ENCODE measurements at places on chromosomes 7 and 10. TPM values are rescaled to one million over a fixed set of nuclear protein-coding genes. Genes with fewer than 3 reads are reported as not detected.

The GSTO2 gene
- 0.94 TPM for total RNA-seq

The DGKB gene
- total RNA-seq: not detected

The SORBS1 gene
- 0.24 TPM for total RNA-seq

The CPA5 gene
- total RNA-seq: 0.31 TPM

The CYP26A1 gene
- not detected for total RNA-seq

The LRRD1 gene
- not detected for total RNA-seq

The TMEM229A gene
- total RNA-seq: not detected

The TMEM243 gene
- 42.4 TPM for total RNA-seq

The CD36 gene
- total RNA-seq: not detected

The ACSM6 gene
- total RNA-seq: not detected

The RHBDD2 gene
- total RNA-seq: 18.4 TPM

The SGCE gene
- not detected for total RNA-seq

The MSRB2 gene
- 7.8 TPM for total RNA-seq

The SYT15 gene
- 0.55 TPM for total RNA-seq

The FAM13C gene
- not detected for total RNA-seq

The DDC gene
- total RNA-seq: not detected

The KCNMA1 gene
- total RNA-seq: 0.16 TPM

The RADIL gene
- 0.50 TPM for total RNA-seq

The KNDC1 gene
- 0.21 TPM for total RNA-seq

The BUB3 gene
- 265 TPM for total RNA-seq

The GRM3 gene
- total RNA-seq: not detected

The CCDC7 gene
- total RNA-seq: 15.8 TPM

The EPO gene
- total RNA-seq: not detected

The CPED1 gene
- total RNA-seq: not detected

The PSMG3 gene
- 33.1 TPM for total RNA-seq

The CPN1 gene
- total RNA-seq: not detected

The TMEM196 gene
- total RNA-seq: not detected

The LRRC18 gene
- total RNA-seq: not detected

The MKX gene
- not detected for total RNA-seq

The SYT15B gene
- total RNA-seq: 0.32 TPM

The COL28A1 gene
- not detected for total RNA-seq

The RBM17 gene
- total RNA-seq: 217 TPM

All from activated CD8-positive, alpha-beta T cell treated with anti-CD3 and anti-CD28 coated beads, Interleukin-2, amount 10 ng/mL, durations not matched to agents 7 days and 5 days (primary cell).